H9 (cell line): ENCODE measurements at places on chromosomes 11 and 22.

- no peak for DNase-seq
These were observed 20.3 kb downstream of the MMP20 start for GRCh38 chr11:102604875-102605274.

GRCh38 chr11:104784684-104785460 lies 113.4 kb downstream of the CASP12 start:
- DNase-seq, result no peak

- peak; percentile 67 for DNase-seq
These were observed 262.5 kb downstream of the DCDC1 start for GRCh38 chr11:31106968-31107576.

- DNase-seq, result no peak
These were observed 13.7 kb downstream of the ZBTB16 start for GRCh38 chr11:114073007-114073827.

DNA sequence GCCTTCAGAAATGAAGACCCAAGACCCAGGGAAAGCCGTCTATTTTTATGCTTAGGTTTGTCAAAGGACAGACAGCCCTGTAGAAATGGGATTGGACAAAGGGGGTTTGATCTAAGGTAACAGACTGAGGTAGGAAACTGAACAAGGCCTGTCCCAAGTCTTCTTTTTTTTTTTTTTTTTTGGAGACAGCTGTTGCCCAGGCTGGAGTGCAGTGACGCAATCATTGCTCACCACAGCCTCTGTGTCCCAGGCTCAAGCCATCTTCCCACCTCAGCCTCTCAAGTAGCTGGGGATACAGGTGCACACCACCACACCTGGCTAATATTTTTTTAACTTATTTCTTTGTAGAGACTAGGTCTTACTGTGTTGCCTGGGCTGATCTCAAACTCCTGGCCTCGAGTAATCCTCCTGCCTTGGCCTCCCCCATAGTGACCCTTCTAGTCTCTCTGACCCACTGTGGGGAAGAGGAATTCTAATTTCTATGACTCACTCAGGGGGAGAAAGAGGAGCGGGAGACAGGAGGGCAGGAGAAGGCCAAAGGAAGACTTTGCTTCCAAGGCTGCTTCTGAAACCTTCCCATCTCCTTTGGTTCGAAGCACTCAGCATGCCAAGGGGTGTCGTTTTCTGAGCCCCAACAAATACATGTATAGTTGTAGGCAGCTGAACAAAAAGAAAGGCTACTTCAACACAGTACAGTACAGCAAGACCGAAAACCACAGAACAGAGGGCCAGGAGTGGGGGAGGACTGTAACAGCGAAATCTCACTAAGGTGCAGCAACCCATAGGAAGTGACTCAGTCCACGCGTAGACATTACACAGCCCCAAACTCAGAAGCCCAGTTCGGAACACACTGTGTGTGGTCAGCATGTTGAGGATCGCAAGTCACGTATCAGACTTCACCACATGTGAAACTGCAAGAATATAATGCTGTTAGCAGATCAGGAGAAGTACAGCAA lies 872 bp downstream of the TMA7B start:
- no peak for DNase-seq

GRCh38 chr11:2742611-2743426 lies 43.0 kb upstream of the KCNQ1OT1 start:
- DNase-seq, result no peak

DNA sequence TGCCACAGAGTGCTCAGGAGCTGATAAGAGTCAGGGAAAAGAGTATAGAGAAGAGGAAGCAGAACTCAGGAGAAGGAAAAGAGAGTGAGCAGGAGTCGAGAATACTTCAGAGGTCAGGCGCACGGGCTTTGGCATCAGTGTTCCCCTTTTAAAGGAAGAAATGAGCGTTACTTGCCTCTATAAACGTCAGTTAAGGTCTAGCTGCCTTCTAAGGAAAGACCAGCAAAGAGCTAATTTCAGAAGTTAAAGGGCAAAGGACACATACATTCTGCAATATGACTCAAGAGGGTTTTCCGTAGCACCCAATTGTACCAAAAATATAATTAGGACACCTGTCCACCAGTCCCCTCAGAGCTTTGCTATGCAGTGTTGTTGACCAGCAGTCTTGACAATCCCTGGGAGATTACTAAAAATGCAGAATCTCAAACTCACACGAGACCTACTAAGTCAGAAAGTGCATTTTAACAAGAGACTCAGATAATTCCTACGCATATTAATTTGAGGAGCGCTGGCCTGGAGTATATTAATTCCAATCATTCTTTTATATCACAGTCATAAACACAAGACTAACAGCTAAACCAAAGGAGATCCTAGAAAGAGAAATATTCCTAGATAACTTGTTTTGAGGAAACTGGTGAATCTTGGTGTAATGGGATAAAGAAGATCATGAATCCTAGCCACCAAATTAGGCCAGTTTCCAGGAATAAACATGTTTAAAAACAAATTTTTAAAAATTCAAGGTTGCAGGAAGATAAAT lies 249.0 kb downstream of the CADM1 start:
- no peak for DNase-seq

GRCh38 chr22:42912059-42912458 lies 55.0 kb upstream of the ARFGAP3 start:
- DNase-seq, result no peak

- DNase-seq, result no peak
These were observed 6.8 kb downstream of the APOBEC3D start for GRCh38 chr22:39027717-39028116.

DNA sequence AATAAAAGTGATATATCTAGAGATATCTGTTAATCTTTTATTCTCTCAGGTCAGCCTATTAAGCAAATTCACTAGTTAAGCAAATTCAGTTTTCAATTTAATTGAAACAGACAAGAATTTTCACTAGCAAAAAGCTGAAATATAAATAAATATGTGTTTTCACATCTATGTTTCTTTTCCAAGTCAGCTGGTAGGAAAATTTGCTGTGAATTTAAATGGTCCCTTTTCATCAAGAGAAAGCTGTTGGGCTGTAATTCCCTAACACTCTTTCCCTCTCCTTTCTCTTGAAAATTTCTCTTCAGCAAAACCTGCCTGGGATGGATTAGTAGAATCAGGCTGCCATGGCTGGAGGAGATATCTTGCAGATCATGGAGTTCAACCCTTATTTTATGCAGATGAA lies 46.9 kb upstream of the BARX2 start:
- DNase-seq, result no peak

- no peak for DNase-seq
These were observed 924.4 kb upstream of the TENM4 start for GRCh38 chr11:80365076-80365725.

DNA sequence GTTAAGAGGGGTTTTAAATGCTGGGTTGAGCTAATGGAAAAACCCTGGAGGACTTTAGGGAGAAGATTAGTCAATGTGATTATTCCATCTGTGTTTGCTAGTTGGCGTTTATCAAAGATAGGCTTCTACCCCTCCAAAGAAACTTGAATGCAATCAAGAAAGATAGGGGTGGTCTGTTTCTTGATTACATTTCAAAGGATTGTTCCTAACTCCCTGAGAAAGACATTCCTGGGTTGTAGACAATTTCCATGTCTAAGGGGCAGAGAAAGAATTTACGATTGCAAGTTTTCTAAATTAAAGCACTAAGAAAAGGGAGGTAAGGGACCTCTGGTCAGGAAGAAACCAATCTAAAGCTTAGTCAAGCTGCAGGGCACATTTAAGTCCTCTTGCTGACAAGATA lies 2268.7 kb downstream of the LRRC4C start:
- DNase-seq, result no peak

- DNase-seq, result peak; percentile 84
These were observed 41.0 kb upstream of the APLNR start for GRCh38 chr11:57277845-57278720.

DNA sequence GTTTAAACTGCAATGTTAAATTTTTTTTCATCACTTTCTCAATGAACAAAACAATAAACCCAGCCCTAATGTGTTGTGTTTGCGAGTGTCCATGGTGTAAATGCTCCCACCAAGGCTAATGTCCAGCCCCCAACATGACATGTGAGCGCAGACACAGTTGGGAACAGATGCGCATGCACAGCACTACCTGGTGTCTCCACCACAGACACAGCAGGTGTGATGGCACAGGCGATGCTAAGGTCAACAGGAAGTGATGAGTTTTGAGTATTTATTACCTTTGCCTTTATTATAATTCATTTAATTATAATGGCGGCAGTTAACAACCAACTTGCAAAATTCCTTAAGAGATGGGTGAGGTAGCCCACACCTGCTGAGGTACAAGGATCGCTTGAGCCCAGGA lies 42.9 kb downstream of the MICAL3 start:
- DNase-seq, result no peak

DNA sequence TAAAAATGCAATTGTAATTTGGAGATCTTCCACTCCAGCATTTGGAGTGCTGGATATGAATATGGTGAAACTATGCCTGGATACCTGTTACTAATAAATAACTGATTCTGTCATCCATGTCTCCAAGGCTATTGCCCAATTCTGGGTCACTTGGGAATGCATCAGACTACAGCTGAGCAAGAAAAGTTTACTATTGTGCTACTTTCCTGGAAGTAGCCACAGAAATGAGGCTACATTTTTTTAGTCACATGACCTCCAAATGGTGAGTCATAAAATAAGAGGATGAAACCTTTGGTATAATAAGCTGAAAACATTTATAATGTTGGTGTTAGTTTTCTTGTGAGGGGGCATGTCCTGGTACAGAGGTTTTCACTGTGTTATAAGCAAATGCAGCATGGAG lies 44.4 kb downstream of the DCDC1 start:
- no peak for DNase-seq

- no peak for DNase-seq
These were observed 37.2 kb downstream of the RCOR2 start for GRCh38 chr11:63879598-63880402.

- DNase-seq, result no peak
These were observed 40.3 kb downstream of the OR5B17 start for GRCh38 chr11:58318532-58318931.
